ENCODE measurements at places on chromosomes 16 and 17. TPM values are rescaled to one million over a fixed set of nuclear protein-coding genes. Genes with fewer than 3 reads are reported as not detected.

Gene CCL17
- total RNA-seq, result 2.1 TPM

Gene CD300LB
- not detected for total RNA-seq

Gene DNASE1L2
- total RNA-seq, result 1.3 TPM

Gene PPP1R27
- total RNA-seq, result 0.56 TPM

Gene FAM20A
- 0.21 TPM for total RNA-seq

Gene PRSS36
- 0.05 TPM for total RNA-seq

Gene CD79B
- 2.2 TPM for total RNA-seq

GRCh38 chr17:19327031-19327783 is 35.3 kb downstream of the B9D1 start:
- peak; percentile 50 for DNase-seq

- DNase-seq, result no peak
Measured at GRCh38 chr16:56102906-56103305, 88.4 kb upstream of the GNAO1 start.

GRCh38 chr17:39094607-39095308 is 56.7 kb downstream of the PLXDC1 start:
- no peak for DNase-seq

DNA sequence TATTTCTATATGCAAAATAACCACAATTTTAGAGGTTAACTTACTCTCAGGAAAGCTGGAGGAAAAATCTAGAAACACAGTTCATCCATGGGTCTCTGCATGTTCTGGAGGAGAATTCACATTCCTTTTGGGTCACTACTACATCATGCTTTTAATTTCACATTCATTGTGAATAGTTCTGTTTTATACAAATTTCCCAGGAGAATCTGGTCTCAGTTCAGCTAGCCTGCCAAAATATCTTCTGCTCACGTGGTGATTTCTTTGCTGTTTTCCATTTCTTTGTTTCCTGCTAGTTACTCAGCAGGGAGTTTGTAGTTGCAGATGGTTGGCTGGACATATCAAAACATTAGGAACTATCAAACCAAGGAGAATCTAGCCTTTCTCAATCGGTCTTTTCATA is at the start of gene ABCA9:
Gene ABCA9, minus strand, starts transcription at position 106 of the 400 bp plus-strand sequence. CDS start 9,801 bp downstream, outside the sequence.
- peak; percentile 98 for DNase-seq

GRCh38 chr17:39709998-39710964 is 10.4 kb downstream of the ERBB2 start:
- no peak for DNase-seq

DNA sequence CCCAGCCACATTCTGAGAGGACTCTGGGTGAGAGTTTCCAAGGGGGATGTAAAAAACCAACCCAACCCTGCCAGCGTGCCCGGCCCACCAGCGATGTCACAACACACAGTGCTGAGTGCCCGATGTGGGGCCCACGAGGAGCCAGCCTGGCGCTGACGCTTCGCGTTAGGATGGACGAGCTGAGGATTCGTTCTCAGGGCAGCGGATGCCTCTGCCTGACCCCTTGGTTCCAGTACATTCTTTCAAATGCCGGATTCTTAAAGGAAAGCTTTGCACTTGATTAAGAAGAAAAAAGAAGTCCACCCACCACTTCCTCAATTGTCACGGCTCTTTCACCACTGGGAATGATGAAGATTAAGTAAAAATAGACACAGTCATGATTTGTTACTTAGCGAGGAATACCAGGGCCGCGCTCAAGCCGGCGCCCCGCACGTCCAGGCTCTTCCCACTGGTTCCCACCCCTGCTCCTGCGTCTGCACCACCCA is 79.4 kb downstream of the IRF8 start:
- no peak for DNase-seq

- no peak for DNase-seq
Measured at GRCh38 chr17:35889818-35890773, 9.9 kb upstream of the CCL5 start.

DNA sequence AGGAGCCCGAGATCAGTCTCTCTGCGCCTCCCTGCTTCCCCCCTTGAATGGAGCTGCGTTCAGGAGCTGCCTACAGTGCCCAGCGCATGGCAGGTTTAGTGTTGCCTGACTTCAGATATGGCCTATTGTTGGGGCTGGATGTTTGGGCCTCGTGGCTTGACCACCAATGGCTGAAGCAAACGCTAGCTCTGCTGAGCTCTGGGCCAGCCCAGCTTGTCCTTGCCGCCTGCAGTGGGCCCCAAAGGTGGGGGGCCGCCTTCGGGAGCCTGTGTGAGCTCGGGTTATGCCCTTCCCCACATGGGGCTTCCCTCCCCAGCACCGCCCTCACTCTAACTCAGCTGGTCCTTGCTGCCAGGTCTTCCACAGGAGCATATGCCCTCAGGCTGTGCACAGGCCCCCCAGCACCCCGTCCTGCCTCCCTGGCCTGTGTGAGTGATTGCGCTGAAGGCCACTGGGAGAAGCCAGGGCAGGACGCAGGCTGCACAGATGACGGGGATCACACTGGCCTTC is 2.0 kb upstream of the METTL26 start:
- DNase-seq, result no peak

DNA sequence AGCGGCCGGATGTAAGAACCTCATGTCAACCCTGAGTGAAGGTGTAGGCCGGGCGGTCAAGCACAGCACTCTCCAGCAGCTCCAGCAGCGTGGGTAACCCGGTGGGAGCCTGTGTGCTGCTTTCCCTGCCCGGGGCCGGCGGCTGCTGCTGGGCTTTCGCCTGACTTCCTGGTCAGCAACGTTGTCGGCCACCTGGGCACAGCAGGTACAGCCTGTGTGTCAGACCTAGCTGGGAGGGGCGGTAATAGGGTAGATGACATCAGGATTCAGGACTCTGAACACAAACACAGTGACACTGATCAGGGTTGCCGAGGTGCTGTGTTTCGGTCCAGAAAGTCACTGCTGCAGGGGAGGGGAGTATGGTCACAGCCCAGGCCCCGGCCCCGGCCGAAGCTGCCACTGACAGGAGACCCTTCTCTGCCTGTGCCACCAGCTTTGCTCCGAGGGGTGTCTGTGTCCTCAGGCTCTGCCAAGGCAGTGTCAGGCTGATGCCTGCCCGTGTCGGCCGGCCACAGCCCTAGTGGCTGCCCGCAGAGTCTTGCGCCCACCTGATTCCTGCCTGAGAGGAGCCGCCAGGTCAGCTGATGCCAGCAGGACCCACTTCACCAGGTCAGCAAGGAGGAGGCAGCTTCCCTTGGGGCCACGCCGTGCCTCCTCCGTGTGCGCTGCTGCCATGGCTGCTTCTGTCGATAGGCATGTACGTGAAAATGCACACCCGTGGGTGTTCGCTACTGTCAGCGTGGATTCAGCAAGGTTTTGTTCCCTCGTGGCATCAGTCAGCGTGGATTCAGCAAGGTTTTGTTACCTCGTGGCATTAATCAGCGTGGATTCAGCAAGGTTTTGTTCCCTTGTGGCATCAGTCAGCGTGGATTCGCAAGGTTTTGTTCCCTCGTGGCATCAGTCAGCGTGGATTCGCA is 9.2 kb downstream of the RAB40C start:
- DNase-seq, result no peak

- peak; percentile 77 for DNase-seq
Measured at GRCh38 chr17:10316801-10317542, 55.8 kb downstream of the MYH13 start.

DNA sequence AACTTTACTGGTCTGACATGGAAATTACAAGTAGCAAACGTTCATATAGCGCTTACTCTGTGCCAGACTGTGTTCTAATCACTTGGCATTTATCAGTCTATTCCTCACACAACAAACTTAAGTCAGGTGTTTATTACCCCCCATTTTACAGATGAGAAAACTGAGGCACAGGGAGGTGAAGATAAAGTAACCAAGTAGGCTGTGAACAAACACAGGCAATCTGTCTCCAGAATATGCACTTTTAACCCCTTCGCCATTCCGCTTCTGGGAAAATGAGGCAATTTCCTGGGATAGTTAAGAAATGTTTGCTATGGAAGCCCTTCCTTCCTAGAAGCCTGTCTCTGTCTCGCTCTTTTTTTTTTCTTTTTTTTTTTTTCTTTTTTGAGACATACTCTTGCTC is 12.2 kb upstream of the CXCL16 start:
- no peak for DNase-seq

GRCh38 chr16:24463196-24463945 is 76.0 kb upstream of the RBBP6 start:
- peak; percentile 35 for DNase-seq

DNA sequence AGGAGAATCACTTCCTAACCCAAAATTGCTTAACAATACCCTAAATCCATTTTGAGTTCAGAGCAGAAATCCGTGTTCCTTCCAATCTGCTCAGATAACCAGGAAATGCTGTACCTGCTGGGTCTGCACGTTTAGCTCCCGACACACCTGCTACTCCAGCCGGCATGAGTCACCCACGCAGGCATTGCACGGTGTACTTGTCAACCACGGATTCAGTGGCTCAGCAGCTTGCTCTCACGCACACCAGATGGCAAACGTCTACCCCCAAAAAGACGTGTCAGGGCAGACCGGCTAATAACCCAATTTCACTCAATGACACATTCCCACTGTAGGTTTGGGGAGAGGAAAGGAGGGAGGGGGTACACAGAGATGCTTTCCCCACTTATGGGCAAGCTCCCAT is 468.1 kb downstream of the SOX9 start:
- peak; percentile 59 for DNase-seq

GRCh38 chr17:859061-859823 is 77.1 kb downstream of the MRM3 start:
- DNase-seq, result no peak

DNA sequence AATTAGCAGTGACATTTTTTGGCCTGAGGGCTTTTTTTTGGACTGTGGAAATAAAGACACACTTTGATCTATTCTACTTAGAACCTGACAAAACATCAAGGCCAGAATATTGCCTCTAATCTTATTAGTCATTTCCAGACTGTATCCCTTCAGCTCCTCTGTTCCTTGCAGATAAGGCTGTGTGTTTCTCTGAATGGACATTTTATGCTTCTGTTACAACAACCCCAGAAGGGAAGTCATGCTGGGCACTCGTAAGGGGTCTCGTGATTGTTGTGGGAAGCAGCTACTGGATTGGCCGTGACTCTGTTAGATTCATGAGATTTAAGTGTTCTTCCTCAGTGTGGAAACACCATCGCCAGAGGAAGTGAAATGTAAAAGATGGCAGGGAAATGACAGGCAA is 31.6 kb upstream of the HS3ST2 start:
- DNase-seq, result peak; percentile 76

GRCh38 chr17:81082177-81083073 is 47.5 kb downstream of the BAIAP2 start:
- no peak for DNase-seq

DNA sequence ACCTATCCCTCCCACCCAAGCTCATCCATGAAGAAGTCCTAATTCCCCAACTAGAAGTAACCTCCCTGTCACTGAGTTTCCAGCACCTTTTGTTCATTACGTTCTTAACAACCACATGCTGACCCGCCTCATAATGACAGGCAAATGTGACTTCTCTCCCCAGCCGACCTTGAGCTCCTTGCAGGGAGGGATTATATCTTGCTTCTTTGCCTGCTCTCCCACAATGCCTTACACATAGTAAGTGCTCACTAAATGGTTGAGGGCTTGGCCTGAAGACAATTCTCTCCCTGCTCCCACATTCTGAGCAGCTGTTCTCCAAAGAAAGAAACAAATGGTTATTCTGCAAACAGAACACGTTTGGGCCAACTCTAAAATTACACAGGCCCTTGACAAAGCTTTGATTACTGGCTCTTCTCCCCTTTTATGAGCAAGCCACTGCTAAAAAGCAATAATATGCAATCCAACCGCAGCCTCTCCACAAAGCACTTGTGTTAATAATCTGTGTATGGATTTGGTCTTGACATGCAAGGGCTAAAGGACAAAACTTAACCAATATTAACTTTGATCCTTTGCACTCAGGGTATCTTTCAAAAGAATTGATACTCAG is 23.2 kb downstream of the SLC39A11 start:
- no peak for DNase-seq

DNA sequence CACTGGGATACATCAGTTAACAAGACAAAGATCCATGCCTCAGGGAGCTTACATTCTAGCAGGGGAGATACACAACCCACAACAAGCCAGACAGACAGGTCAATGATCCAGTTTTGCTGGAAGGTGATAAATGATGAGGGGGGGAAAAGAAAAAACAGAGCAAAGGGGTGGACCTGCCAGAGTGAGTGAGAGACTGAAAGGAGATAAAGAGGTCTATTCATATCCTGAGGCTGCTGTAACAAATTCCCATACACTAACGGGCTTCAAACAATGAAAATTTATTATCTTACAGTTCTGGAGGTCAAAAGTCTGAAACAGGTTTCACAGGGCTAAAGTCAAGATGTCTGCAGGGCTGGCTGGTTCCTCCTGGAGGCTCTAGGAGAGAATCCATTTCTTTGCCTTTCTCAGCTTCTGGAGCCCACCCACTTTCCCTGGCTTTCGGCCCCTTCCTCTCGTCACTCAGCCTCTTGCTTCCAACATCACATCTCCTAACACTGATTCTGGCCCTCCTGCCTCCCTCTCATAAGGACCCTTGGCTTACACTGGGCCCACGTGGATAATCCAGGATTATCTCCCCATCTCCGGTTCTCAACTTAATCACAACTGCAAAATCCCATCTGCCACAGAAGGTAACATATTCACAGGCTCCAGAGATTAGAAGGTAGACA is 81.5 kb downstream of the GAS7 start:
- DNase-seq, result no peak

GRCh38 chr17:77645072-77646045 is 313.1 kb upstream of the TNRC6C start:
- no peak for DNase-seq

GRCh38 chr17:18184143-18185031 is 759 bp downstream of the ALKBH5 start:
- peak; percentile 34 for DNase-seq

DNA sequence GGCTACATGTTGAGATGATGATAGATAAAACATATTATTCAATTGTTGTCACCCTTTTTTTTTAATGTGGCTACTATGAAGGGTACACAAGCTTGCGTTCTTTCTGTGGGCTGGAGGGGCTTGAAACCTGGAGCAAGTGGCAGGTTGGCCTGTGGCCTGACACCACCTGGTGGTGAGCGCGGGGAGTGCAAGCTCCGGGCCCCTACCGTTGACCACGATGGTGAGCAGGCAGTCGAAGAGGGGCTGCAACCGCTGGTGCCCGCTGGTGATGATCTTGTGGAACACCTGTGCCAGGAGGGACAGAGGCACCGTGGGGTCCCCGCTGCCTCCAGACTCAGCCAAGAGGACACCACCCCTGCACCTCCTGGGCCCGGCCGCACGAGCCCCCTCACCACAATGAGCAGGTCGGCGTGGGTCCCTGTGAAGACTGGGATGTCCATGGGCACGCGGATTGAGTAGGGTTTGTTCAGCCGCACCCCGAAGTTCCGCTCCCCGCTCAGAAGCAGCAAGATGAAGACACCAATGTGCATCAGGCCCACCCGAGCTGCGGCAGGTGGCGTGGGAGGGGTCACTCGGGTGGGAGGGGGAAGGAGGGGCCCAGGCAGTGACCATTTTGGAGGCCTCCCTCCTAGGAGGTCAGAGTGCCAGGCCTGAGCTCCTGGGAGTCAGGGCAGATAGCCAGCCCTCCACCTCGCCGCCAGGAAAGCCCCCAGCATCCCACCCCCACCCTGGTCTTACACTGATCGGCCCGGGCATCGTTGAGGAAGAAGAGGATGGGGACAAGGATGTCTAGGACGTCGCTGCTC is 14.4 kb downstream of the HID1 start:
- peak; percentile 79 for DNase-seq
